ENCODE measurements at places on chromosomes 16 and 17.

DNA sequence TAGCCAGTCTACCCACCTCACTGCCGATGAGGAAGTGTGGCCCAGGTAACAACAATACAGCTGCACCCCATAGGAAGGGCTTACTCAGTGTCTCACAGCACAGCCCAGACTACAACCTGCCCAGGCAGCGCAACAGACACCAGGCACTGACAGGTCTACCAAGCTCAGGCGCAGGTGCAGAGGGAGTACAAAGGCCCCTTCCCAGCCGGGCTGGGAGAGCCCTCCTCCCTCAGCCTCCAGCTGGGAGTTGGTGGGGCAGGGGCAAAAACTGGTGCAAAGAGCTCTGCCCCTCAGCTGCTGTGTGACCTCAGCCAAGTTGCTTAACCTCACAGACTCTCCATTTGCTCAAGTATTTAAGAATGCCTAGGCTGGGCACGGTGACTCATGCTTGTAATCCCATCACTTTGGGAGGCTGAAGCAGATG is 112.6 kb upstream of the LHX1 start:
- no peak for DNase-seq

DNA sequence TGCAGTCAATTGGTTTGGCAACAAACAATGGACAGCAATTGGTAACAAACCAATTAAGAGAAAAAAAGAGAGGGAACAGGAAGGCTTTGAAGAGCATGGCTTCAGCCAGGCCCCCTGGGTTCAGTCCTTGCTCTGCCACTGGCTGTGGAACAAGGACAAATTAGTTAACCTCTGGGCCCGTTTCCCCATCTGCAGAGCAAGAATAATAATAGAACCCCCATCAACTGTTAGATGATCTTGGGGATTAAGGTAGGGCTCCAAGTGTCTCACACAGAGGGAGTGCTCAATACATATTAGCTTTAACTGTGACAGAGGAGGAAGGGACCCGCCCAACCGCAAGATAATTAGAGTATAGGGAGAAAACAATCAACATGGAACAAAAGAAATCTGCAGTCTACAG is 55.2 kb downstream of the PECAM1 start:
- no peak for DNase-seq

DNA sequence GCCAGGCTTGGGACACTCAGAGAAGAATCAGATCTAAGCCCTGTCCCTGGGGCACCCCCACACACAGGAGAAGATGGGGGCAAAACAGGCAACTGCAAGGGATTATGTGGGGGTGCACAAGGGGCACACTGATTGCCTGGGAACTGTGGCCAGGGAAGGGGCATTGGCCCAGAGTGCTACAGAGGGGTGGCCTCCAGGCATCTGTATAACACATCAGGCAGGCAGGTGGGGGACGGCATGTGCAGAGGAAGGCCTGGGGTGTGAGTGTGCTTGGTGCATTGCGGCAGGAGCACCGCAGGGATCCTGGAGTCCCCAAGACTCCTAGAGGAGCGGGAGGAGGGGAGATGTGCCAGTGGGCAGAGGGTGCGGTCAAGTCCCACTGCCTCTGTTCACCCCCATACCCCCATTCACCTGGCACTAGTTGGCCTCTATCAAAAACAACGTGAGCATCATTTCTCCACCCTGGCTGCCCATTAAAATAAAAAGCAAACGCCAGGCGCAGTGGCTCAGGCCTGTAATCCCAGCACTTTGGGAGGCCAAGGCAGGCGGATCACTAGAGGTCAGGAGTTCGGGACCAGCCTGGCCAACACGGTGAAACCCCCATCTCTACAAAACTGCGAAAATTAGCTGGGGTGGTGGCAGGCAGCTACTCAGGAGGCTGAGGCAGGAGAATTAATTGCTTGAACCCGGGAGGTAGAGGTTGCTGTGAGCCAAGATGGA is 41.5 kb downstream of the C16orf82 start:
- DNase-seq, result no peak

GRCh38 chr16:68869492-68870088 is 26.3 kb downstream of the TANGO6 start:
- DNase-seq, result no peak

DNA sequence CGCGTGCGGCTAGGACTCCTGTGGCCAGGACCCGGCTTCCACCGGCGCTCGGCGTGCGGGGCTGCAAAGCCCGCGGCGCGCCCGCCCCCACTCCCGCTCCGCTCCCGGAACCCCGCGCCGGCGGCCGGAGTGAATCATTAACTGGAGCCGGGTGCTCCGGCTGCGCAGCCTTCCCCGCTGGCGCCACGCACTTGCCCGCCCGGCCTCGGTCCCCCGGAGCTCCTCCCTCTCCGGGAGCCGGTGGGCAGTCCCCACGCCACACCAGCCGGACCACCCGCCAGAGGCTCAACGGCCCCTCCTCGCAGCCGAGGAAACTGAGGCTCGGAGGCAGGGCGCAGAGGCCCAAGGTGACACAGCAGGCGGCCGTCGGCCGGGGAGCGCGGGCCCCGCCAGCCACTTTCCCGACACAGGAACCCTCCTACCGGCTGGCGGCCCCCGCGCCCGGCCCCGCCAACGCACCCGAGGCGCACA is 580 bp downstream of the BCAR1 start:
- DNase-seq, result no peak

DNA sequence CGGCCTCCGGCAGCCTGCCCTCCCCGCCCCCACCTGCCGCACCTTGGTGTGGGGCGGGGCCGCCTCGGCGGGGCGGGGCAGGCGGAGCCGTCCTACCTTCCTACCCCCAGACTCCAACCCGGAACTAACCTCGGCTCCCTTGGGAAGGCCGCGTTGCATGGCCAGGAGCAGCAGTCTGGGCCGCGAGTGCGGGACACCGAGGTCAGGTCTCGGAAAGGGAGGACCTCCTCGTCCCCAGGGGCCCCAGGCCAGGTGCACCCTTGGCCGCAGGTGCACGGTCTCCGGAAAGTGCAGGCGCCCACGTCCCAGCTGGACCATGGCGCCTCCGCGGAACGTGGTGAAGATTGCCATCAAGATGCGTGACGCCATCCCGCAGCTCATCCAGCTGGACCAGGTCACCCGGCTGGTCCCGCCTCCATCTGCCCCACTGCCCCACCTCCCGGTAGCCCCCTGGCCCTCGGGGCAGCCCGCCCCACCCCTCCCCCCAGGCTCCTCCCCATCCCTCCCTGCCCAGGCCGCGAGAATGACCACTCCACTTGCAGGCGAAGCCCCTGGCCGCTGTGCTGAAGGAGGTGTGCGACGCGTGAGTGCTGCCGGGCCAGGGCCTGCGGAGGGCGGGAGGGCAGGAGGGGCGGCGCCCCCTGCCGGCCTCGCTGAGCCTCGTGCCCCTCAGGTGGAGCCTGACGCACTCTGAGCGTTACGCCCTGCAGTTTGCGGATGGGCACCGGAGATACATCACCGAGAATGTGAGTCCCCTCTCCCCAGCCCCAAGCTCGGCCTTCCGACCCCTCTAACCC is at the start of gene ELMO3:
Gene ELMO3 (plus strand): TSS at position 121 of the 797 bp plus-strand sequence. CDS start 196 bp downstream, at position 317.
- no peak for DNase-seq

- DNase-seq, result no peak
Measured at GRCh38 chr17:7932483-7932891, 481 bp downstream of the CNTROB start.

GRCh38 chr17:77214743-77215142 is 74.0 kb downstream of the SEC14L1 start:
- no peak for DNase-seq

GRCh38 chr16:21962475-21962874 is 9.3 kb downstream of the UQCRC2 start:
- DNase-seq, result no peak

All from activated T-cell treated with anti-CD3 and anti-CD28 coated beads for 4 hours (primary cell).